ENCODE measurements at places on chromosomes 11 and 22.
A peak's percentile ranks its signal among the peaks of the same experiment; 100 is the strongest.

DNA sequence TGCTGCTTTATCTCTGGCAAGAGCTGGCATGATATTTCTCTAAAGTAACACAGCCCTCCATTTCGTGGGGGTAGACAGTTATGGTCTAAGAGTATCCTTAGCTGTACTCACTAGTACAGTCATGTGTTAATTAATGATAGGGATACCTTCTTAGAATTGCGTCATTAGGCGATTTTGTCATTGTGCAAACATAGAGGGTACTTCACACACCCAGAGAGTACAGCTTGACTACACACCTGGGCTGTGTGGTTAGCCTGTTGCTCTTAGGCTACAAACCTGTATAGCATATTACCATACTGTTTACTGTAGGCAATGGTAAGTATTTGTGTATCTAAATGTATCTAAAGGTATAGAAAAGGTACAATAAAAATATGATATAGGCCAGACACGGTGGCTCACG, 17.0 kb downstream of the XRCC6 start:
- DNase-seq, result no peak

DNA sequence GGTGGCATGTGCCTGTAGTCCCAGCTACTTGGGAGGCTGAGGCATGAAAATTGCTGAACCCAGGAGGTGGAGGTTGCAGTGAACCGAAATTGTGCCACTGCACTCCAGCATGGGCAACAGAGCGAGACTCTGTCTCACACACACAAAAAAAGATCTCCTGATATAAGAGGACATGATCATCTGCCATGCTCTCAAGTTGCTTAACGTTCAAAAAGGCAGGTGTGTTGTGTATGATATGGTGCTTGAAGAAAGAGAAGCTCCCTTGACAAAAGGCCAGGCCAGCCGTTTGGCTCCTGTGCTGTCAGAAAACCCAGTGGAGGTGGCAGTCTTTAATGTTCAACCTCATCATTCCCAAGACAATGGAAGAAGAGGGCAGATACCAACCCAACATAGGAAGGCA, 117.3 kb upstream of the PLET1 start:
- no peak for DNase-seq

DNA sequence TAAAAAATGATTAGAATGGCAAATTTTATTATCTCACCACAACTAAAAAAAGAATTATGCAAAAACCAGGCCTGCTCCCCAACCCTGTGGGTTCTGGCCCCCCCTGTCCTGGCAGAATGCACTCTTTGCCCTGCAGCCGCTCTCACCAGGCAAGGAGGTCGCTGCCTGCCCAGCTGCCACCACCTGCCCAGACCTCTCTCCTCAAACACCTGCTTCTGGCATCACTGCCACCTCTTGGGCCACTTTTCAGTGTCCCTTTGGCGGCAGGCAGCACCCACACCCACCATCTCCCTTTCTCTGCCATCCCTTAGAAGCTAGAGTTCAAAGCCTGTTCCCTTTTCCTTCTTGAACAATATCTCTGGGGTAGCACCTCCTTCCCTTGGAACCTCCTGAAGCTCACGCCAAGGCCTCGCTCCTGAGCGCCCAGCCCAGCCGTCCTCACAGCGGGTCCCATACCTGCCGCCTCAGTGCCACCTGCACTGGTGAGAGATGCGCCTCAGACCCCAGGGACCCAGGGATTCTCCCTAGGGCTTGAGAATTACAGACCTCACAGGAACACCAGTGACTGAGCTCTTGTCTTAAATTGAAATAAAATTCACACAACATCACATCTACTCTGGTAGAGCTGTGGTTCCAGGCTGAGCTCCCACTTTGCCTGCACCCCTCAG, 44.6 kb downstream of the SGSM3 start:
- DNase-seq, result peak; percentile 49

DNA sequence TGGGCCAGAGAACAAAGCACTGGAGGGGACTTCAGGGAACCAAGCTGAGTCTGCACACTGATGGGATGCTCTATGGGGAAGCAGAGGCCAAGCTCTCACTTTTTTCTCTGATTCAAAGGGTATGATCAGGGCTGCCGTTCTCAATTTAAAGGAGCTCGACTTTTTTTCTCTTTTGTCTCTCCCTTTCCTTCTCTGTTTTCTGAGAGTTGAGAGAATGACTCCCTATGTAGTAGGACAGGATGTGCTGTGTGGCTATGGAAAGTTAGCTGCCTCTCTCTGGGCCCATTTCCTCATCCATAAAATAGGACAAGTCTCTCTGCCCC, 7.9 kb downstream of the ADORA2A start:
- DNase-seq, result no peak

GRCh38 chr11:72209101-72209500, 7.5 kb upstream of the FOLR2 start:
- no peak for DNase-seq

GRCh38 chr11:1194977-1195681, 27.7 kb upstream of the MUC5B start:
- DNase-seq, result no peak

GRCh38 chr11:94186342-94187203, 57.9 kb downstream of the PANX1 start:
- no peak for DNase-seq

DNA sequence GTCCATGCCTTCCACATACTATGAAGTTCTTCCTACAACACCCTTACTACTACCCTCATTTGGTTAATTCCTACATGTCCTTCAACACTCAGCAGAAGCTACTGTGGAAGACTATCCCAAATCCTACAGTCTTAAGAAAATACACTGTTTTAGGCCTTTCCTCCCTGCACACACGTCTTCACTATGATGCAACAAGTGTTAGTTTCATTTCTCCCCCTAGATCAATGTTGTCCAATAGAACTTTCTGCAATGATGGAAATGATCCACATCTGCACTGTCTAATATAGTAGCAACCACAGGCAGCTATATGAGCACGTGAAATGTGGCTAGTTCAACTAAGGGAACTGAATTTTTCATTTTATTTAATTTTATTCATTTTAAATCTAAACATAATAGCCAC, 46.7 kb upstream of the CCDC34 start:
- no peak for DNase-seq

DNA sequence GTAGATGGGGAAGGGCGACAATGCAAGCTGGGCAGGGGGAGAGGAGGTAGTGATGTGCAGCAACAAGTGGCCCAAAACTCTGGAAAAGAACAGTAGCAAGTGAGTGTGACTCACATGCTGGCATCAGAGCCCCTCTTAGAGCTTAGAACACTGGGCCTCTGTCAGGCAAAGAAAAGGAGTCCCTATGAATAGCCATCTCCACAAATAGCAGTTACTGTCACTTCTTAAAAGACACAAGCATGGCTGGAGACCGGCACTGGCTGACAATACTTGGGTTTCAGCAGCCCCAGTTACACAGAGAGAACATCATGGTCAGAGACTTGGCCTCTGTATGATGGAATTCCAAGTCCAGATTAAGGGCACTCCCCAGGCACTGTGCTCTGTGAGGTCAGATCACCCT, 58.2 kb downstream of the PRCP start:
- no peak for DNase-seq

Measured in natural killer cell treated with Interleukin-12 subunit alpha and Interleukin-12 subunit beta and Interleukin-15 and Interleukin-18, amount 100 ng/mL, for 72 hours (primary cell).